Gastrocnemius medialis (tissue), 4 donors: ENCODE measurements at places on chromosomes 7 and 10. TPM values are rescaled to one million over a fixed set of nuclear protein-coding genes. Genes with fewer than 3 reads are reported as not detected.

The PLXNA4 gene
- total RNA-seq, result 0.31 TPM

The LRIT2 gene
- not detected for total RNA-seq

The FKBP9 gene
- total RNA-seq, result 36.3 TPM

The TMEM225B gene
- total RNA-seq, result not detected

The FAM13C gene
- 125 TPM for total RNA-seq

The ORC5 gene
- 6.8 TPM for total RNA-seq

The C7orf33 gene
- not detected for total RNA-seq

The ANKRD1 gene
- 53.6 TPM for total RNA-seq

The CTNNA3 gene
- 14.3 TPM for total RNA-seq

The OIT3 gene
- 0.13 TPM for total RNA-seq

The CLIP2 gene
- 10.0 TPM for total RNA-seq

The HDAC9 gene
- 5.6 TPM for total RNA-seq

The SLC26A5 gene
- total RNA-seq, result not detected

GRCh38 chr10:132551808-132552130, 14.2 kb downstream of the INPP5A start:
- DNase-seq, result no peak

DNA sequence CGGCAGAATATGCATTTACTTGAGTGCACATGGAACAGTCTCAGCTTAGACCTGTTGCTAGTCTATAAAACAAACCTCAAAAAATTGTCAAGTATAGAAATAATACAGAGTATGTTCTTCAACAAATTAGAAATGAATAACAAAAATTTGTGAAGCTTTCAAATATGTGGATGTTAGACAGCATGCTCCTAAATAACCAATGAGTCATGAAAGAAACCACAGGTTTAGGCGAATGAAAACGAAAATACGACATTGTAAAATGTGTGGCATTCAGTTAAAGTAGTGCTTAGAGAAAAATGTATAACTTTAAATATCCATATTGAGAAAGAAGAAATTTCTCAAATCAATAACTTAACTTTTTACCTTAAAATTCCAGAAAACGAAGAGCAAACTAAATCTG, 760.0 kb upstream of the SORCS1 start:
- DNase-seq, result no peak

DNA sequence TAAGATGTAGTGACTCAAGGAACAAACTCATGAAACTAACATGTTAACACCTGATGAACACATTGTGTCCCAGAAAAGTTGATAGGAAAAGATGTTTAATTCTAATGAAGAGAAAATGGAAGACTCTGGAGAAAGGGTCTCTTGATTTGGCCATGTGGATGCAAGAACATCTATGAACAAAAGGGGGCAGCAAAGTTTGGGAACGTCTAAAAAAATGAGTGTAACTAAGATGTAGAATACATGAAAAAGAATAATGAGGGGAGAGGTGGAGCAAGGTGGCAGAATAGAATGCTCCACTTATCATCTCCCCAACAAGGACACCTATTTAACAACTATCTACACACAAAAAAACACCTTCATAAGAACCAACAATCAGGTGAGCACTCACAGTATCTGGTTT, 805.1 kb downstream of the TNS3 start:
- DNase-seq, result no peak

GRCh38 chr10:32114508-32114907, 58.3 kb upstream of the KIF5B start:
- no peak for DNase-seq

GRCh38 chr10:37803269-37803668, 54.1 kb downstream of the ZNF248 start:
- no peak for DNase-seq

DNA sequence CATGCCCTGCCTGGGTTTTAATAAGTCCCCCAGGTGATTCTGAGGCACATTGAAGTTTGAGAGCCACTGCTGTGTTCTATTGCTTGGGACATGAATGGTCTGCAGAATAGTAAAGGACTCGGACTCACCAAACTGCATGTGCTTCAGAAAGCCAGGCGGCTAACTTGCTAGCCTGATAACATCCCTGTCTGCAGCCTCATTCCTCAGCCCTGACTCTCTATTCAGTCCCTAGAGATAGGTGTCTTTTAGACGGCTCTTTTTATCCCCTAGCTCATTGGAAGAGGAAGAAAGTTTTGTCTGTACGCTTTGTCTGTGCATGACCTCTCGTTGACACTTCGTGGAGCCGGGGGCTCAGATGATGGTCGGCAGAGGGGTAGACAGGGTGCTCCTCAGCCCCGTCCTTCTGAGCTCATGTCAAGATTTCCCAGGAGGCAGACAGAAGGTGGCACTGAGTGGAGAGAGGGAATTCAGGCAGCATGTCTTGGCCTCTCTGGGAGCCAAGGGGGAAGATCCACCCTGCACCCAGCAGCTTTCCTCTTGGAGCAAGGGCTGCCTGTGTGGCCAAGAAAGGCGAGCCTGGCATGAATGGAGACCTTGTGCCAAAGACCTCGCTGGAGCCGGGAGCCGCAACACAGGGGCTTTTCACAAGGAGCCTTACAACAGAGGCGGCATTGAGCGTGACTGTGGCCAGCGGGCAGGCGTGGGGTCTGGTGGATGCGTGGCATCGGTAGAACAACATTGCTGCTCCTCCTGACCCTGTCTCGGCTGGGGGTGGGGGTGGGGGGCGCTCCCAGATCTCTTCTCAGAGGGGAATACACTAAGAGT, 51.1 kb upstream of the PODXL start:
- DNase-seq, result no peak

DNA sequence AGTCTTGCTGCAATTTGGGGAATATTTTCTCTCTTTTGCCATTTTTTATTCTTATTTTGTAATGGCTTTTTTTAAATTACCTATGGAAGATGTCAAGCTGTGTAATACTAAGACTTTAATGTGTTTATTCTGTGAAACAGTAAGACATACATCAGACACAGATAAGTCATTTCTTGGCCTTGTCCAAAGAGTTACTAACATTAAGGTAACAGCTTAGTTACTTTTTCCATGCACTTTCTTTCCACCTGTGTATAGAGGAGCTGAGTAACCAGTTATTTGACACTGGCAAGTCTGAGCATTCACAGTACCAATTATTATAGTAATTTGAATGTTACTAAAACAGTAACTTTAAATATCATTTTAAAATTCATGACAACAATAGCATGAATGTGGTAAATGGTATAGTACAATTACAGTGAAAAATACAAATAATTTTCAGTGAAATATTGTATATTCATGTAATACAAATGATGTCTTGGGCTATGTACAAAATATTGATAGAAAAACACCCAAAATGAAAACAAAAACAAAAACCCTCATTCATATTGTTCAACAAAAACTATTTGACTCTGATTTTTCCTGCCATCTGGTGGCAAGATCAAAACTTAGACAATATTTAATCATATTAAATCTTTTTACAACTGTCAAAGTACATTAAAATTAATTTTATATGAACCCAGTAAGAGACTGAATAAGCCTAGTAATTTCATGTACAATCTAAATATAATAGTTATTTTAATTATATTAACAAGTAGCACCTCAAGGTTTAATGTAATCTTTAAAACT, 259.8 kb upstream of the SEMA3A start:
- no peak for DNase-seq

GRCh38 chr7:44765579-44766415, 17.1 kb downstream of the ZMIZ2 start:
- no peak for DNase-seq

DNA sequence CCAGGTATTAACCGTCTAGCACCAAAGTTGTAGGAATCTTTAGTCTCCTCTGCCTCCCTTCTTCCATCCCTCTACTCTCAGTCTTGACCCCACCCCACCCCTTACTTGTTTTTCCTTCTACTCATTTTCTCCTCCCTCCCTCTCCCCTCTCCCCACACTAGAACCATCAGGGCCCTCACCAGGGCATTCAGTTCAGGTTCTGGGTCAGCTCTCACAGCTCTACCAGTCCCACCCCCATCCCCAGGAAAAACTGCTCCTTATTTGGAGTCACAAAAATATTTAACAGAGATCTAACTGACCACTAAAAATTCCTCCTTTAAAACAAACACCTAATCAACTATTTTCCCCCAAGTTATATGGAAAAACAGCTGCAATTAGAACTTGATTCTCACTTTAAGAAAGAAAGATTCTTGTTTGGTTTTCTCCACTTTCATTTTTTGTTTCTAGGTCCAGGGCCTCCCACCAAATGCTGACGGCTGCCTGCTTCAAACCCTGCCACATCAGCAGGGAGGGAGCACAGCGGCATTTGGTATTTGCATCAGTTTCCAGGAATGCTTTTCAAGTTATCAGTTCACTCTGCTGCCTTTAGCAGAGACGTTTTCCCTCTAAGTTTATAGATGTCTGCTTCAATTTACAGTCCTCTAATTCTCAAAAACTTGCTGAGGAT, 2.8 kb upstream of the COL1A2 start:
- no peak for DNase-seq

DNA sequence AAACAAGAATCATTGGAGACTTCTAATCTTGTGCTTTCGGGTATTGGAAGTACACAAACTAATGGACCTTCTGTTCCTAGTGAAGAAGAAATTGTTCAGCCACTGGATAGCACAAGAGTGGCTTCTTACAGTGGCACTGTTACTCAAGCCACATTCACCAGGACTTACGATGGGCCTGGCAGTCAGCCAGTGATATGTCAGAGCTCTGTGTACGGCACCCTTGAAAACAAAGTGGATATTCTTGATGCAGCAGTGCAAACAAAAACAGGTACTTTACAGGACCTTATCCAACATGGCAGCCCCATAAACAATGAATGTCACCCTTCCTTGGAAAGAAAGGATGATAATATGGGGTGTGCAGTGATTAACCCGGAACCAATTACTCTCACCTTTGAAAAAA, 61.6 kb downstream of the TASOR2 start:
- no peak for DNase-seq

- no peak for DNase-seq
Measured at GRCh38 chr7:63031838-63032436, 966.7 kb upstream of the ZNF722 start.

DNA sequence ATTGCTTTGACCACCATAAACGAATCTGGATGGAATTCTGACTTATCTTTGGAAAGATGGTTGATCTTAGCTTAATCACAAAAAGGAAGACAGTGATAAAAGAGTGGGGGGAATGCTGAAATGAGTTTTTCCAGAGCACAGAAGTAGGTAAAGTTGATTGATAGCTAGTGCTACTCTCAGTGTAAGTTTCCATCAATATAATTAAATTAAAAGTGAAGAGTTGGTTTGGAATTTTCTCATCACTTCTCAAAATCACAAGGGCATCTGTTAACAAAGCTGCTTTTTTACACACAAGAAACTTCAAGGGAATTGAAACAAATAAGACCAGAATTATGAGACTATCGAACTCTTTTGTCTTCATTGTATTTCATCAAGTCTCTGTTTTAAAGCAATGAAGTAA, 1217.3 kb downstream of the REEP3 start:
- no peak for DNase-seq

DNA sequence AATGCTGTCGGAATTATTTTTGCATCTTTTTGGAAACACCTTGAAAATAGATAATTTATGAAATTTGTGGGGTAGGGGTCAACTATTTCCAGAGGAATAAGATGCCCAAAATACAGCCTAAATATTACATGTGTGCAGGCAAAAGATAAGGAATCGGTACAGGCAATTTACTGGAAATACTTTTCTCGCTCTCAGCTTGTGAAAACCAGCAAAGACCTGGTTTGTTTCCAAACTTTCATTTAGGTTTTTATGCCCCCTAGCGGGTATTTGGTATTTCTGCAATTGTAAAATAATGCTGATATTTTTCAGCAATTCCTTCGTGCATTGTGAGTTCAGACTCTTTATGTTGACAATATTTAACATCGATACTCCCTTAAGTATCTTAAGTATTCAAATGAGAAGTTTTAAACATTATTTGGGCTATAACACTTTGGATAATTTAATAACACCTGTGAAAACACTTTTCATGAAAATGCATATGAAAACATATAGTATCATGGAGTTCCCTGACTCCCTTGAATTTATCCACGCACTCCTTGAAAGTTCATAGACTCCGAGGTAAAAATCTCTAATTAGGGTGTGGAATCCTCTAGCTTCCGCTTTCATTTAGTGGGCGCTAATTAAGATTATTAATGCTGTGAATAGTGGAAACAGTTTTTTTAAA, 132.4 kb downstream of the TSPAN12 start:
- no peak for DNase-seq

DNA sequence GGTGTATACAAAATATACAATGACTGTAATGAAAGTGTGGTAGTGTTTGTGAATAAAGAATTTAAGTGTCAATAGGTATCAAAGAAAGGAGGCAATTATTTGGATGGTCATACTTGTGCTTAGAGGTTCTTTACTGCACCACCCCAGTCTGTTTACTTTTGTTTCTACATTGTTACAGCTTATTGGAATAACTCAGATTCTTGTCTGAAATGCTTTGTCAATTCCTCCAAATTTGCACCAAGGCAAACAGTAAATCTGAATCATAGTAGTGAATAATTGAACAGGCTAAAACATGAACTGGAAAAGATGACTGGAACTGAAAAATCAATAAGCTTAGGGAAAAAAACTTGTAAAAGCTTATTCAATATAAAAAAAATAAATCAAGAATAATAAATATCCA, 319.2 kb downstream of the EXOC4 start:
- DNase-seq, result no peak

DNA sequence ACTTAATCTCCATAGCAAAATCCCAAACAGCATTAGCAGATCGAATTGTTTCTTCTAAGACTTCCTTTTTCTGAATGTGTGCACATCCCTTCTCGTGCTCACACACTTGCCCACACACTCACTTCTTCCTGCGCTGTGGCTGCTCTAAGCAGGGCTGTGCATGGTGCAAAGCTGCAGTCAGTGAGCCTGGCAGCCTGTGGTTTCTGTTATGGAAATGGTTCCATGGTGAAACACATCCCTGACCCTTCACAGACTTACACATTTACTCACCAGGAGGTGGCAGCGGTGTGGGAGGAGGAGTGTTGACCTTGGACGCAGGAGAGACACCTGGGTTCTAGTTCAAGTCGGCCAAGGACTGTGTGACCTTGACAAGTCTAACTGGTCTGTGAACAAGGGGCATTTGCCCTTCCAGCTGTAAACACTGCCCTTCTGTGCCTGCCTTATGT, 24.9 kb downstream of the MTURN start:
- DNase-seq, result no peak

DNA sequence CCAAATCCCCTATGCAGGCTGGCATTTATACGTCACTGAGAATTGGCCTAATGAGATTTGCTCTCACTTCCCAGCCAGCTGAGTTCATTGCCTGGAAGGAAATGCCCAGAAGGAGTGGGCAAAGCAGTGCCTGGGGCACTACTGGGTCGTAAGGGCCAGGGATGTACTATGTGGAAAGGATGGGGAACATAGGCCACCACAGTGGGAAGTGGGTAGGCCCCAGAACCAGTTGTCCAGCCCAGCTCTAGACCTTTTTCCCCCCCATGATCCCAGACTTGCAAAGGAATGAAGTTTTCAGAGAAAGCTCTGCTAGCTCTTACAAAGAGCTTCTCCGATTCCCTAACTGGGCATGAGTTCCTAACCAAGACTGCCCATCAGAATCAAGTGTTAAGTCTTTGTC, 13.9 kb downstream of the TRPV5 start:
- no peak for DNase-seq

DNA sequence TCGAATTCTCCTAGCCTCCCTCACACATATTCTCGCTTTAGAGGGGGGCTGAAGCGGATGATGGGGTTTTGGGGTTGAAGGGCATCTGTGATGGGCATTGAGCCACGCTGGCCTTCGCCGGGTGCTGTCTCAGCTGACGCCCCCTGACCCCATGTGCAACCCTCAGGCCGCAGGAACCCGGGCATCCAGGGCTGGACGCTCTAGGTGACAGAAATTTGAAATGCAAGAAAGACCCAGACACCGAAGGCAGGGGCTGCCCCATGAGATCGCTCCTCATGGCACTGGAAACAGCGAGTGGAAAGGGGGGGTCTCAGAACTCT, 664 bp upstream of the C10orf88 start:
- DNase-seq, result no peak
